EL (cell line): ENCODE measurements at places on chromosomes 2 and 18.

DNA sequence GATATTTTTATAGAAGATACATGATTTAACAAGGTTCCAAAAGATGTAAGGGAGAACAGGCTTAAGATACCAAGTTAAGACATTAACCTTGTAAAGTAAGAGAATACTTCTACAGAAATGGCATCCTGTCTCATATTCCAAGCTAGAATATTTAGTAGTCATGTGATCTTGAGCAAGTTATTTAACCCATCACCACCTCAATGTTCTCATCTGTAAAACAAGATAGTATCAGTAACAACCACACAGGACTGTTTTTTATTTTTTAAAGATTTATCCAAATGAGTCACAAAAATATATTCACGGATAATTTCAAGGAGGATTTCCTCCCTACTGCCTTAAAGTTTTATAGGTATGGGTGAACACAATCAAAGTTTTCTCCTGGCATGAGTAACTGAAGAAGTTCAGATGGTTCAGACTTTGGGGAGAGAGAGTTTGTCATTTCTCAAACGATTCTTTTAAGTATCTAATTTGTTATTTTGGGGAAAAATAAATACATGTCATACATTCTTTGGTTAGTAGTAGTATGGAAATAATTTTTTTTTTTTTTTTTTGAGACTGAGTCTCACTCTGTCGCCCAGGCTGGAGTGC is 25.9 kb downstream of the ROCK1 start:
- DNase-seq, result peak; percentile 49

DNA sequence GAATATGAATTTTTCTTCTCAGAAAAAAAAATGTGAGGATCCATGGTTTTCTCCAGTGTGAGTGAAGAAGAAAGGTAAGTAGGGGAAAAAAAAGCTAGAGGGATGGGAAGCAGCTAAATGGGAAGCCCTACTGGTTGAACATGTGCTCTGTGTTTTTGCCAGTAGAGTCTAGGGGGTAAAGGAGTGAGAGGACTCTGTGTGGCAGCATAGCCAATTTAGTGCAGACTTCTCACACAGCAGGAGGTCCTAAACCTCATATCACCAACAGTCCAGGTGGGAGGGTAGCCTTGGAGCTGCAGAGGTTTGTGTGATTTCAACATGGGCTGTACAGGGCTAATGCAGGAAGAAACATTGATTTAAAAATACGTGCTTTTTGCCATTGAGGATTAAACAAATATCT is 334.5 kb upstream of the SPHKAP start:
- DNase-seq, result no peak

- DNase-seq, result peak; percentile 31
These were observed 231.3 kb downstream of the ZRANB3 start for GRCh38 chr2:135299658-135300244.

DNA sequence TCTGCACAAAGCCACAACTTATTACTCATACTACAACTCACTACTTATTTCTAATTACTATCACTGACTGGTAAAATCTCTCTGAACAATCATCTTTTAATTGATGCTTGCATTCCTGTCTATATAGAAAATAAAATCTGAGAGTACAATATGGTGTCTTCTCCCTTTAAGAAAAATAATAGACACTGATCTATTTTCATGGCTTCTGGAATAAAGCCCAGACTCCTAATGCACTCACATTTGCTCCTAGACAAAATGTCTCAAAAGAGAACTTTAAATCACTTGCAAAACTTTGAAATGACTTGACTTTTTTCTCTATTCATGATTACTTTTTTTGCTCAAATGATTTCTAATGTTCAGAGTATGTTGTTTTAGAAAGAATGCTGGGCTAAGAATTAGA is 28.7 kb downstream of the ESCO1 start:
- DNase-seq, result no peak

GRCh38 chr2:26724784-26725520 is 32.4 kb downstream of the KCNK3 start:
- no peak for DNase-seq

DNA sequence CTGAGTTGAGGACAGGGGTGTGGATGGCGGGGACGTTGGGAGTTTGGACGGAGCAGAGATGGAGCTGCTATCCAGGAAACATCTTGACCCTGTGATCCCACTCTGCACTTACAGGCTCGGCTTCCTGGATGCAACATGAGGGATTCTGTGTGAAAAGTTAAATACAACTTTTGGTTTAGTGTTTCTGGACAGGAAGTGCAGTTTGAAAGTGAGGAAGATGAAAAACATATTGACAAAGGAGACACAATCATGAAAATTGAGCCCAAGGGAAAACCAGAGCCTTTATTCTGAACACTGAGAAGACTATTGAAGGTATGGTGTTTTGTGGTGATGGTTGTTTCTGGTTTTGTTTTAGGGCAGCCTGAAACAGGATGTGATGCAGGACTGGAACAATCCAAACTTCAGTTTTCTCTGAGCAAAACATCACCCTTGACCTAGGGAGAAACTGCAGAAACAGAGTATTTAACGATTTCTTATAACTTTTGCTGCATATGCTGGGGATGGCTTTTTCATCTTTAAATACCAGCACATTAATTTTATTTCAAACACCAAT is 76.5 kb upstream of the RFX8 start:
- DNase-seq, result no peak

- no peak for DNase-seq
These were observed 37.0 kb upstream of the MEP1B start for GRCh38 chr18:32152705-32153448.

DNA sequence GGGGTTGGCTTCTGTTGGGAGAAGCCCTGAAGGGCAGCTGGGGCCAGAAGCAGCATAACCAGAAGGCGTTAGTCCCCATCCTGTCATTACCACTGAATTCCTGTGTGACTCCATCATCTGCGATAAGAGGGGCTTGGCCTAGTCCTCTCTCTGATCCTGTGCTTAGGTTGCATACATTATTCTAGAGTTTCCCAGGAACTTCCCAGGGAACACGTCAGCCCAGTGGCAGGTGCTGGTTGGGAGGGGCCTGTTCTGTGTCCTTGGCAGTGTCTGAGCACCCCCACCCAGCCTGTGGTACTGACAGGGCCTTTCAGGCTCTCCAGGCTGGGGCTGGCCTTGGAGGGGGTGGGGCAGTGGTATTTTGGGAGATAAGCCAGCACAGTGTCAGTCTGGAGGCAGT is 4.5 kb upstream of the TOGARAM2 start:
- peak; percentile 91 for DNase-seq

DNA sequence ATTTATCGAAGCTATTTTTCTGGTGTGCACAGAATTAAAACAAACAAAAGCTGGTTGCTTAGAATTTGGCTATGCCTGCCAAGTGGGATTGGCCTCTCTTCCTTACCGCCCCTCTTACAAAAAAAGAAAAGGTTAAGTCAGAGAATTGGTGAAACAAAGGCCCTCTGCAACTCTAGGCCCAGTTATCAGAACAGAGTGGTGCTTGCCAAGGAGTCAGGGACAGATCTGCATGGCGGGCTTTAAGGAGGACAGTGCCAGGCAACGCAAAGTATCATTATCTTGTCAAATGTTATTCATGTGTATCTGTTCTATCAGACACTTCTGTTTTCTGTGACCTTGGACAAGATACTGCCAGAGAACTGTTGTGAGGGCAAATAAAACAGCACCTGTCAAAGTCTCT is 78.3 kb downstream of the TGIF1 start:
- DNase-seq, result no peak

GRCh38 chr2:126575631-126576030 is 80.3 kb upstream of the GYPC start:
- DNase-seq, result no peak

- DNase-seq, result no peak
These were observed 39.2 kb upstream of the ACTR3 start for GRCh38 chr2:113850687-113851086.

DNA sequence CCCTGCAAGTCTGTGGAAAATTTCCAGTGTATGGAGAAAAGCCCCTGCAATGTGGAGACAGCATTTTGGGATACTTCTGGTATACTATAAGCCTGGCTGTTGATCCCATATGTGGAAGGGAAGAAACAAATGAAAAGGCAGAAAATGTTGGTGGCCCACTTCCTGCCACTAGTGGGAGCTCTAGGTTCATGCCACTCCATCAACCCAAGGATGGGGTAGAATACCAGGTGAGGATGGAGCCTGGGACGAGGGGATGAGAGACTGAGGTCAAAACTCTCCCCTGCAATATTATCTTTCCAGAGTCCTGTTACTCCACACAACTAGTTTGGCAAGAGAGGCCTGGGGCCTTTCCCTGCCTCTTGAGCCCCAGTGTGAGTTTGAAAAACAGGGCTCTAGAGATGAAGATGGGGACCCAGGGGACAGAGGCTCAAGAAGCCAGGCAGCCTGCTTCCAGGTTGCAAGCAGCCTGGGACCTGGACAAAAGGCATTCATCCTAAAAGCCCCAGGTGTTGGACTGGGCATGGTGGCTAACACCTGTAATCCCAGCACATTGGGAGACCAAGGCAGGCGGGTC is 31.9 kb downstream of the BMP10 start:
- DNase-seq, result peak; percentile 14

DNA sequence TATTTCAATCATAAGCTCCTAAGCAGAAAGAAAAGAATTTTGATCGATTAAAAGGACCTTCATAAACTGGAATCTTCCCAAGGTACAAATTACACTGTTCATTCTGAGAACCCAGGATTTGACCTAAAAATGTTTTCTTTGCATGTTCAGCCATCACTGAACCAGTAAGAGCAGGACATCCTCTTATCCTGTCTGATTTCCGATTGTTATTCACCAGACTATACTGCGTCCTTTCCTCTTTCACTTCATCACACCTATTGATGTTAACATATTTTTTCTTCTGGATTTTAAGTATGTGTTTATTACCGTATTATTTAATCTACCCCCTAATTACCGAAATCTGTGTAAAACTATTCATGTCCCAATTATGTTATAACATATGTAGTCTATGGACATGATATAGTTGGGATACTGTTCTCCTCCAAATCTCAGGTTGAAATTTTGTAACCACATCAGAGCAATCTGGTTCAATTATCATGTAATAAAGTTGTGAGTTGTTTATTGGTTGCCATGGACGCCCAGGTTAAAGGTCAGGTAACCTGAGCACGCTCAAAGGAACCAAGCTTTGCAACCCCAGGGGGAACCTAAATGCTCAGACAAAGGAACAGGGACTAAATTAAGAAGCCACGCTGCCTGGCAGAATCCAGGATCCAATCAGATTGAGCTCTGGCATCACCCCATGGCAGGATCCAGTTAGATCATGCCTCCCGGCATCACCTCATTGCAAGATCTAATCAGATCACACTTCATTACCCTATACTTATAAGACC is 11.6 kb upstream of the TBC1D8 start:
- DNase-seq, result no peak

GRCh38 chr2:167135706-167136105 is 247.4 kb downstream of the XIRP2 start:
- no peak for DNase-seq

- DNase-seq, result no peak
These were observed 31.0 kb upstream of the SH3BP4 start for GRCh38 chr2:234920836-234921235.
